ENCODE measurements at places on chromosomes 5 and 9.
A peak's percentile ranks its signal among the peaks of the same experiment; 100 is the strongest.

- peak; percentile 57 for DNase-seq
These were observed 96.7 kb upstream of the MAMDC2 start for GRCh38 chr9:69946800-69947437.

GRCh38 chr5:96671441-96671840 is 9.3 kb downstream of the CAST start:
- DNase-seq = no peak

- DNase-seq = no peak
These were observed 56.8 kb upstream of the TRAF1 start for GRCh38 chr9:120983259-120983837.

- DNase-seq = no peak
These were observed 53.7 kb upstream of the FABP6 start for GRCh38 chr5:160175438-160176218.

DNA sequence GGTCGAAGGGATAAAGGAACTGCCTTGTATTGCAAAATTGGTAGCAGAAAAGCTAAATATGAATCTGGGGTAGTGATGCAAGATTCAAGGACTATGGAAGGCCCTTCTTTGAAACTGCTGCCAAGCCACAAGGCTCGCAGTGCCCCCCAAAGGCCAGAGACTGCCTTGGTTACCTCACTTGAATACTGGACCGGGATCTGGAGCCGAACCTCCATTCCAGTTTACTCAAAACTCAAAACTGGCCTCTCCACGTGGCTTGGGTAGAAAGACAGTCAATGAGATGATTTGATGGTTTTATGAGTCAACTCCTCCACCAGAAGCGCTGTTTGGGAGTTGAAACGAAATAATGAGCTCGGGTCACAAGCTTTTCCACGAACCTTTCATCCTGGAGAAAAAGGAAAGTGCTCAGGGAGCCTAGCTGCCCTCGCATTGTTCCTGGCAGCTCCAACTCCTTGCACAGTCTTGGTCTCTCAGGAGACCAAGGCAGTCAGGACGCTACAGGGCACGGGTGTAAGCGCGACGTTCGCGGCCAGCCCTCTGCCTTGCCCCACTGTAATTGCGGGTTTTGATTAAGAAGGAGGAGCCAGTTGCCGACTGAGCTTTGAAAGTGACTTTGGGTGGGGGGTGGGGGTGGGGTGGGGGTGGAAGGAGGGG is 2.8 kb downstream of the ST8SIA4 start:
- no peak for DNase-seq

GRCh38 chr9:126955811-126956210 is 41.2 kb downstream of the RALGPS1 start:
- DNase-seq = no peak

DNA sequence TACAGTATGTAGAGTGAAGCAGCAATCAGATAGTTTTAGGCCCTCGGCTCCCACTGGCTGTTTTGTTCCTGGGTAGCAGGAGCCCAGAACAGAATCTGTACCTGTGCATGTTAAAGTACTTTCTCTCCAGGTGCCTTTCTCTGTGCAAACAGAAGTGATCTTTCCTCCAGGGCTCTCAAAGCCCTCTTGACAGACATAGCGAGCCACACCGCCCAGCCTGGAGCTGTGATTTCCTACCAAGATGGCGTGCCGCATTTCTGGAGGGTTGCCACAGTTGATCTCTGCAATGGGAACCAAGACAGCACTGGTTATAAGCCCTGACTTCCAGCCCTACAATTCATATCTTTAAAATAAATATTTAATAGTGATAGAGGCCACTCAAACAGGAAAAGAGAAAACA is 50.9 kb downstream of the SUSD1 start:
- no peak for DNase-seq

- DNase-seq = no peak
These were observed 572.1 kb downstream of the ACTL7B start for GRCh38 chr9:108283696-108284095.

GRCh38 chr9:8262625-8263622 is 463.3 kb upstream of the DMAC1 start:
- DNase-seq = no peak

GRCh38 chr5:67190861-67191260 is 5.7 kb downstream of the CD180 start:
- DNase-seq = no peak

- DNase-seq = no peak
These were observed 778.8 kb downstream of the SEMA5A start for GRCh38 chr5:8767111-8767510.

DNA sequence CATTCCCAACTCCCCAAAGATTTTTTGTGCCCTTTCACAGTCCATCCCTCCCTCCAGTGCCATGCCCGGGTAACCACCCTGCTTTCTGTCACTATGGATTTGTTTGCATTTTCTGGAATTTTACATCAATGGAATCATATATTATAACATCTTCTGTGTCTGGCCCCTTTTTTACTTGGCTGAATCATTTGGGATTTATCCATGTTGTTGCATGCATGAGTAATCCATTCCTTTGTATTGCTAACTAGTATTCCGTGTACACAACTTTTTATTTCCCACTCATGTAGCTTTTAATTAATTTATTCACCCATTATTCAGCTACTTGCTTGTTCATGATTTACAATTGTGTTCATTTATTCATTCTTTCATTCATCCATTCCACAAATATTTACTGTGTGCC is 94.1 kb downstream of the FGF18 start:
- DNase-seq = no peak

DNA sequence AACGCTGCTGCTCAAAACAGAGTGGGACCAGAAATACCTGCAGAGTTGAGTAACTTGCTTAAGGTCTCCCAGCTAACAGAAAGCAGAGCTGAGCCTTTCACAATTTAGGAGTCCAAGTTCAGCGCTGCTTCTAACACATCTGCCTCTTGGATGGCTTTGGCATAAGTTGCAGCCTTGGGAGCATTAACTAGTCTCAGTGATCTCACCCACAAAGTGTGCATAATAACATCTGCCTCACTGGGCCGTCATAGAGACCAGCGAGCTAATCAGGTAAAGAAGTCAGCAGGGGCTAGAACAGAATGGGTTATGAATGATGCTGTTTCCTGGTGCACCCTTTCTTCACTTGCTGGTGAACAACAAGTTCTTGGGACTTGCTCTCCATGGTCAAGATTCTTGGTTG is 36.5 kb downstream of the WWC1 start:
- DNase-seq = no peak

DNA sequence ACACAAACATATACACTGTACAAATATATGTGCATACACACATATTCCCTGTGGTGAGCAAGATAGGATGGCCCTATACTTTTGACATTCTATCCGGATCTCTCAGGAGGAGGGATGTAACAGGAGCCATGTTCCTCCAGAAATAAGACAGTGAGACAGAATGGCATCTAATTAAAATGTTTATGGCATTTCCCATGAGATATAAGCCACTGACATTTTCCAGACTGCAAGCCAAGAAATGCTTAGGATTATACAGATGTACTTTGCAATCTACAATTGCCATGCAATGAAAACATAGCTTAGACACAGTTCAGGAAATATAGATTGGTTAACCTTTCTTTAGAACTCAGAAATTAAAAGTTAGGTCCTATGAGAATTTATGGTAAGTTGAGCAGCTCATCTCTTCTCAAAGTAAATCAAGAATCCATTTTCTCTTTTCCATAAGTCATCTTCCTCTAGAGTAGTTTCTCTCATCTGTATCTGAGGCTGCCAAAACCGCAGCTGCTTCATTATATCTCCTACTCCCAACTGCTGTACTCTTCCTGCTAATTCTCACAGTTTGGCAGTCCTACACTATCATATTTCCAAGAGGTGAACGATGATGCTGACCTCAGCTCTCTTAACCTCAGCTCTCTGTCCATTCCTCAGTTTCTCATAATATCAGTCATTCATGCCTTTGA is 1719.1 kb downstream of the MAT2B start:
- DNase-seq = no peak

DNA sequence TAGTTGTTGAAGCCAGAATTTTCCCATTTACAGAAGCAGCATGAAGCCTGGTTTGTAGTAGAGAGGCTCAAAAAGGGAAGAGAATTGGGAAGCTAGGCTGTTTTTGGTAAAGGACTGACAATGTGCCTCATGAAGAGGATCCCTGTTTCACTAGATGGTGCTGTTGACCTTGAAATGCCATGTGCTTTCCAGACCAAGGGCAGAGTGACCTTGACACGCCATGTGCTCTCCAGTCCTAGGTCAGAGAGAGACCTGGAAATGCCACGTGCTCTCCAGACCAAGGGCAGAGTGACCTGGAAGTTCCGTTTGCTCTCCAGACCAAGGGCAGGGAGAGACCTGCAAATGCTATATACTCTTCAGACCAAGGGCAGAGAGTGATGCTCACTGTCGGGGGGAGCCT is 32.0 kb downstream of the UNC13B start:
- DNase-seq = no peak

GRCh38 chr9:86526021-86526420 is 171.8 kb upstream of the TUT7 start:
- no peak for DNase-seq

DNA sequence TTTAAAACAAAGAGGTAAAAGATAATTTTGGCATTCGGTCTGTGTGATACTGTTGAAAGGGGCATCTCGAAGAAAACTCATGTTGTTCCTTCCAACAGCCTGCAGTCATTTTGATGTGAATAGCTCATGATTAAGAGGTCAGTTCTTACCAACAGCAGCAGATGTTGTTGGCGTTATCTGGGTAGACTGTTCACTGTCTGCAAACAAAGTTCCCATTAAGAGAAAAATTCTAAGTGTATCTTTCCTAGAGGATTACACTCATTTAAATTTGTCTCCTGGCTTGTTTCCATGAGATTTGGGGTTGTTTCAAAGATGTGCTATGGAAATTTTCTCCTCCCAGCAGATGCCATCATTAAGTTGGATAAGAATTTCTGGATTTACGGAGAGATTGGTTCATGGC is 138.2 kb upstream of the RORB start:
- no peak for DNase-seq

DNA sequence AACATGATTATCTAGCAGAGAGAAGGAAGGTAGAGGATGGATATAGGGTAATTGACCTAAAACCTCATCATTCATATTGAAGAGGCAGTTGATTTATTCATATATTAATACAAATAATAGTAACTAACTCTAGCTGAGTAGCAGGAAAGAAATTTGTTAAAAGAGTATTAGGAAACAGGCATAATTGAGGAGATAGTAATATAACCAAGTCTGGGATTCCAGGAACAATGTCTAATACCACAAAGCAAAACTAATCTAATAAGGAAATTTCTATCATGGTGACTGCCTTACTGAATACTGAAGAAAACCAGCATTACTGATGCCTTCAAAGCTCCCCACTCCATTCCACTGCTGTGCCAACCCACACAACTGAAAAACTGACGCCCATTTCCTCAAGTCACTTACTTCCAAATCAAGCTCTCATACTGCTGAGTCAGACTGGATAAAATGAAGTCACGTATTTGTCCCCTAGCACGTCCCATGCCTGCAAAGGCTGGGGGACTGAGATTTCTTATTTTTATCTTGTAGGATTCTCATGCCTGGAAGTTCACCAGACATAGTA is 153.9 kb downstream of the SMC2 start:
- no peak for DNase-seq

GRCh38 chr5:164202338-164202737 is 696.9 kb downstream of the MAT2B start:
- no peak for DNase-seq

DNA sequence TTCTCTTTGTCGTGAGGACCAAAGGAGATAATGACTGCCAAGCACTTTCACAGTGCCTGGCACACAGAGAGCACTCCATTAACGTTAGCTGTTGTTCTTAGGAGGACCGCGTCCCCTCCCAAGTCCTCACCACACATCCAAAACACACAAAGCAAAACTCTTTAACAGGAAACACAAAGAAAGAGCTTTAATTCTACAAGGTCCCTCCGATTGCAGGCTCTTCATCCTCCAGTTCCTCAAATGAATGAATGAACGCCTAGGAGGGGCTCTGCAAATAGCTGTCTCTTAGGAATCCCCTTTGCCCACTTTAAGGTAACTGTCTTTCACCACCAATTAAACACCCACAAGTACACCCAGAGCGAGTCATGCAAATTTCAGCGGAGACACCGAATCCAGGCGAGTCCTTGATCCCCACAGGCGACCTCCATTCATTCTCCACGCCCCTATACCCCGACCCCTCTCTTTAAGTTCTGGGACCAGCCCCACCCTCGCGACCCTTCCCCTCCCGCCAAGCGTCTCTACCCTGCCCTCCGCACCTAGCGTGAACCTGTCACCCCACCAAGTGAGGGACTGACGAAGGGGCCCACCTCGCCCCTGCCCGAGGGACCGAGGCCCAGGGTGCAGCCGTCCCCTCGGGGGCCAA is 644 bp downstream of the TSC1 start:
- DNase-seq = no peak

GRCh38 chr5:116382032-116382873 is 192.4 kb downstream of the SEMA6A start:
- no peak for DNase-seq

DNA sequence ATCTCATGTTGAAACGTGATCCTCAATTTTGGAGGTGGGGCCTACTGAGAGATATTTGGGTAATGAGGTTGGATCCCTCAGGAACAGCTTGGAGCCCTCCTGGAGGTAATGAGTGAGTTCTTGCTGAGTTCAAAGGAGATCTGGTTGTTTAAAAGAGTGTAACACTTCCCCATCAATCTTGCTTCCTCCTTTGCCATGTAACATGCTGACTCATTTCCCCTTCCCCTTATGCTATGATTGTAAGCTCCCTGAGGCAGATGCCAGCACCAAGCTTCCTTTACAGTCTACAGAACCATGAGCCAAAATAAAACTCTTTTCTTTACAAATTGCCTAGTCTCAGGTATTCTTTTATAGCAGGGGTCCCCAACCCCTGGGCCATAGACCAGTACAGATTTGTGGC is 352.3 kb downstream of the SLCO4C1 start:
- DNase-seq = no peak

DNA sequence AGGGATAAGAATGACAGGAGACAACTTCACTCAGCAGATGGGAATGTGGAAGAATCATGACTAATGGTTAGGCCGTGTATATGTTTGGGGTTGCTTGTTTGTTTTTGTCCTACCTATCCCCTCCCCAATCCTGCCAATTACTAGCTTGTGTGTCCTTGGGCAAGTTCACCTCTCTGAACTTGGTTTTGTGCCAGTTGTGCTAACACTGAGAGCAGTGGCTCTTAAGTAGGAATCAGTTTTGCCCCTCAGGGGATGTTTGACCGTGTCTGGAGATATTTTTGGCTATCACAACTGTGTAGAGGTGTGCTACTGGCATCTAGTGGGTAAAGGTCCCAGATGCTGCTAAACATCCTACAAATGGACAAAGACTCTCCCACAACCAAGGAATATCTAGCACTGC is 287.0 kb downstream of the DMRT2 start:
- DNase-seq = no peak

GRCh38 chr9:126157826-126158587 is 168.6 kb upstream of the MVB12B start:
- no peak for DNase-seq
